ENCODE measurements at places on chromosomes 5 and 9.
A peak's percentile ranks its signal among the peaks of the same experiment; 100 is the strongest.

DNA sequence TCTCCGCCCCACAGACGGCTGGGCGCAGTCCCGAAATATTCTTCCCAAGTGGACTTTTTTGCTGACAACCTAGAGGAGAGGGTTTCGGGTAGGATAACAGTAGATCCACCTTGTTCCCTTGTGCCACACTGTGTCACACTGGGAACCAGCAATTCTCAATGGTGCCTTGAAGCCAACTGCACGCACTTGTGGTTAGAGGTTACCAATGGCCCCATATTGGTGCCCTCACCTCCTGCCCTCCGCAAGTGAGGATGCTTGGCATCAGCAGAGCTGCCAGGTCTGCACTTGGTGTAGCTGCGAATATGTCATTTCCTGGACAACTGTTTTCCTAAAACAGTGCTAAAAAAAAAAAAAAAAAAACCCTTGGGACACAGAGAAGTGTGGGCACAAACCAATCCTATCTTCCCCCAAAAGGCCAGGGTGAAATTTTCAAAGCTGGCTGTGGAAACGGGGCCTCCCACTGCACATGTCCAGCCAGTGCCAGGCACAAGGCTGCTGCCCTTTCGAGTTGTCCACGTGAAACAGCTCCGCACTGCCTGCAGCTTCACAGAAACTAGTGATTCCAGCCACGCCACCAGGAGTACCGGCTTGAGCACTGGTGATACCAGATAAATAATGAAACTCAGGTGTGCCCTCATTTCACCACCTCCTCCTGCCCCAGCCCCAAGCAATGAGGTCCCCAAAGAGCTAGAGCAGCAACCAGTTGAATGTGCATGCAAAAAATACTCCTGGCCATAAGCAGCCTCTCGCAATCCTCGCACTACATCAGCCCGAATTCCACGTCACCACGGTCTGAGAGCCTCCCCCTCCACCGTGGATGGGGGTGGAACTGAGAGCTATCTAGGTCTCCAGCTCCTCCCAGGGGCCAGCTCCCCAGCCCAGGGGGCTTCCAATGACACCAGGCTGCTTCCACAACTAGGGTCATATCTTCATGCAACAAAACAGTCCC lies 51.2 kb downstream of the USP20 start:
- peak; percentile 32 for DNase-seq

- peak; percentile 55 for DNase-seq
Observed at GRCh38 chr9:133125941-133126696, 5.1 kb upstream of the RALGDS start.

DNA sequence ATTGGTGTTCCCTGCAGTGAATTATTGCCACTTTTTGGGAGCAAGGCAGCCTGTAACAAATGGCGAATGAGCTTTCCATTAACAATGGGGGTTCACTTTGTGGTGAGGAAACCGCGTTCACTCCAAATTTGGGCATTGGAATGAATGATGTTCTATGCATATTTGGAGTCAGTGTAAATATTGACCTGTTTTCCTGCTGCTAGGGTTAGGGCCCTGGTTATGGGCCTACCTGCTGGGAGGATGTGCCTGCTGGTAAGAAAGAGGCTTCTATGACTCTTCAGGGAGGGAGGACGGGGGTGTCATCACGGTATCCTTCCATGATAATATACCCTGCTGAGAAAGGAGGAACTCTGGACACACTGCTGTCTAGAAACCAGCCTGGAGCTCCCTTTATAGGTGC lies 29.0 kb downstream of the C9orf50 start:
- DNase-seq, result no peak

GRCh38 chr5:150372639-150373038 lies 15.1 kb downstream of the TCOF1 start:
- no peak for DNase-seq

DNA sequence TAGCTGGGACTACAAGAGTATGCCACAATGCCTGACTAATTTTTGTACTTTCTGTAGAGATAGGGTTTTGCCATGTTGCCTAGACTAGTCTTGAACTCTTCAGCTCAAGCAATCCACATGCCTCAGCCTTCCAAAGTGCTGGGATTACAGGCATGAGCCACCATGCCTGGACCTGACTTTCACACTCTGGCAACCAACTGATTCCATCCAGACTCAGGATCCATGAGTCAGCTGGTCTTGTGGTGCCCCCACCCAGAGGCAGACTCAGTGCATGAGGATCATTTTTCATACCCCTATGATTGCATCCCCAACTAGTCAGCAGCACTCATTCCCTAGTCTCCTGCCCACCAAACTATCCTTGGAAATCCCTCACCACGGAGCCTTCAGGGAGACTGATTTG lies 375.9 kb downstream of the ANXA1 start:
- DNase-seq, result no peak

DNA sequence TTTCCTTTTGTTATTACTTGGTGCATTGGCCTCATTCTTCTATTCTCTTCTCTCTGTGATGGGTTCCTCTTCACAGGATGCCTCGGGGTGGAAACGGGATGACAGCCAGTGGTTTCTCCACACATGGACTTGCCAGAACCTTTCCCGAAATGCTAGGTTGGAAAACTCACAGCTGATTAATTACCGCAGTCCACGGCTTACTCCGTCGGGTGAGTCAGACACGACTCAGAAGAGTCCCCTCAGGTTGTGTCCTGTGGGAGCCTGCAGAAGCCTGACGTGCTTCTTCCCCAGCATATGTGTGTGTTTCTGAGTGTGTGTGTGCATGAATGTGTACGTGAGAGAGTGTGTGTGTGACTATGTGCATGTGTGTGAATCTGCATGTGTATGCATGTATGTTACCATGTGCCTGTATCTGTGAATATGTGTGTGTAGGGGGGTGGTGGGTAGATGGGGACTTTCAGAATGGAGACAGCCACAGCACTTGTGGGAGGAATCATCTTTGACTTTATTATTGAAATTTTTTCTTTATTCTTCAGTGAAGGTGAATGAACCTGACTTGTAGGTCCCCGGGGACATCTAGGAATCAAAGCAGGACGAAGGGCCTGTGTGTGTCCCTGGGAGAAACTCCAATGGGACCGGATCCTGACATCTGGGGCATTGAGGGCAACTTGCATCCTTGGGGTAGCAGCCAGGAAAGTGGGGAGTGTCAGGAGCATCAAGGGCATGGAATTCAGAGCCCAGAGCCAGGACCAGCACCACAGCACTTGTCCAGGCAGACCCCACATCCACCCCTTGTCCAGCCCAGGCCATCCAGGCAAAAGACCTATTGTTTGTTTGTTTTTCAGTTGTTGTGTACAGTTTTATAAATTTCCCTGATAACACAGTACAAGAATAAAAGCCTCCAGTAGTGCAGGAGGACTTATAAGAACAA lies 21.9 kb upstream of the MED10 start:
- peak; percentile 9 for DNase-seq

DNA sequence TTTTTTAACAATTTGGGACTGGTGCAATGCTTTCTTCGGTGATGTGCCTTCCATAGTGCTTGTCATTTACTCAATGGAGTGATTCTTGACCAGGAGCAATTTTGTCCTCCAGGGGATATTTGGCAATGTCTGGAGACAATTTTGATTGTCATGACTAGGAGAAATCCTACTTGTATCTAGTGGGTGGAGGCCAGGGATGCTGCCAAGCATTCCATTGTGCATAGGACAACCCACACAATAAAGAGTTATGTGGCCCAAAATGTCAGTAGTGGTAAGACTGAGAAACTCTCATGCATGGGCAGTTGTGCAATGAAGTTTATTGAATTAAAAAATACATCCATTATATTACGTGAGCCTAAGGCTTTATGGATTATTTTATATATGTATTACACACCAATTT lies 70.5 kb downstream of the FOCAD start:
- peak; percentile 36 for DNase-seq

DNA sequence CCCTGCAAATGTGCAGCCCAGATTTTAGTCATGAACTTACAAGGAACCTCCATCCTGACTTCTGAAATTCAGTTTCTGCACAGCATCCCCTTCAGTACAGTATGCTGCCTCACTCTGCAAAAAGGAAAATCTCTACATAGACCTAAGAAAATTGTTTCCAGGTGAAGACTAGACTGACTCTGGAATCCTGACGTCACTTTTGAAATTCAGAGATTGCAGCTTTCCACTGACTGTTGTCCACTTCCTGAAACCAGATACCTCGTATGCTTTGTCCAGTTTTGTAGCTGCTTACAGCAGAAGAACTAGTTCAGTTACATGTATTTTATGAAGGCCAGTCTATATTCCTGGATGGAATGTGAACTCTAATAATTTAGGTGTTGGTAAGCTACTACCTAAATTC lies 629.3 kb upstream of the ST8SIA4 start:
- DNase-seq, result no peak

DNA sequence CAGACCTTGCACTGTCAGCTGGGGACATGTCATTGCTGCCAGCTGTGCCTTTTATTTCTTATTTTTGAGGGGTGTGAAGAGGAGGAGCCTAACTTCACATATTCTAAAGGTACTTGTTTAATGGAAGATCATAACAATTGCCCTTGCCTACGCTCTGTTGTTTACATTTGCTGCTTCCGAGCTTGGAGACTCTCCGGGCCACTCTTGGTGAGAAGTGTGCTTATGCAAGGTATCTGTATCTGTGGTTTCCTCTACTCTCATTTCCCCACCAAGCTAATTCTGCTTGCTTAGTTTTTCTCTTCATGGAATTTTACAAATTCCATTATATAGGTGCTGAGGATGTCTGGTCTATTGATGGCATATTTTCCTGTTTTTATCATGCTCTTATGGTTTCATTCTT lies 105.3 kb downstream of the RASGRF2 start:
- no peak for DNase-seq

DNA sequence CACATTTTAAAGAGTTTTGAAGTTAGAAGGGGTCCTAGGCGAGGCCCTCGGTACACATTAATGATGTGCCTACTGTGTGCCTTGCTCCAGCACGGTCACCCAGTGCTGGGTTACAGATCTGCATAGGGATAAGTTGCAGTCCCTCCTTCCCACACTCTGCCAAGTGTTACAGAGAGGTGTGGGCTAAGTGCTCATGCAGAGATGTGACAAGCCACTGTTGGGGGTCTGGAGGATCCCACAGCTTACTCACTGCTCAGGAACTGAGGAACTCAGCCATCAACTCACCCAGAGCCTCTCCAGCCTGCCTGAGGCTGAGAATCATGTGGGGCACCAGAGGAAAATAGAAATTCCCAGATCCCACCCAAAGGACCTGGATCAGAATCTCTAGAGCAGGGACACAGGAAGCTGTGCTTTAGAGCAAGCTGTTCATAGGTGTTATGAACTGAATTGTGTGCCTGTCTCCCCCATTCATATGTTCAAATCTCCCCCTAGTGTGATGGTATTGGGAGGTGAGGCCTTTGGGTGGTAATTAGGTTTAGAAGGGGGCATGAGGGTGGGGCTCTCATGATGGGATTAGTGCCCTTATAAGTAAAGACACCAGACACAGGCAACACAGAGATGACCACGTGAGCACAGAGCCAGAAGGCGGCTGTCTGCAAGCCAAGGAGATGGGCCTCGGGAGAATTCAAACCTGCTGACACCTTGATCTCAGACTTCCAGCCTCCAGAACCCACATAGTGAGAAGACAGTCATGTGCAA lies 164.1 kb downstream of the HSD17B3 start:
- DNase-seq, result no peak

Measured in fibroblast of pulmonary artery (primary cell).